ENCODE measurements at places on chromosomes 5 and 9.

- DNase-seq: no peak
Measured at GRCh38 chr5:135310328-135310989, 88.6 kb downstream of the MACROH2A1 start.

DNA sequence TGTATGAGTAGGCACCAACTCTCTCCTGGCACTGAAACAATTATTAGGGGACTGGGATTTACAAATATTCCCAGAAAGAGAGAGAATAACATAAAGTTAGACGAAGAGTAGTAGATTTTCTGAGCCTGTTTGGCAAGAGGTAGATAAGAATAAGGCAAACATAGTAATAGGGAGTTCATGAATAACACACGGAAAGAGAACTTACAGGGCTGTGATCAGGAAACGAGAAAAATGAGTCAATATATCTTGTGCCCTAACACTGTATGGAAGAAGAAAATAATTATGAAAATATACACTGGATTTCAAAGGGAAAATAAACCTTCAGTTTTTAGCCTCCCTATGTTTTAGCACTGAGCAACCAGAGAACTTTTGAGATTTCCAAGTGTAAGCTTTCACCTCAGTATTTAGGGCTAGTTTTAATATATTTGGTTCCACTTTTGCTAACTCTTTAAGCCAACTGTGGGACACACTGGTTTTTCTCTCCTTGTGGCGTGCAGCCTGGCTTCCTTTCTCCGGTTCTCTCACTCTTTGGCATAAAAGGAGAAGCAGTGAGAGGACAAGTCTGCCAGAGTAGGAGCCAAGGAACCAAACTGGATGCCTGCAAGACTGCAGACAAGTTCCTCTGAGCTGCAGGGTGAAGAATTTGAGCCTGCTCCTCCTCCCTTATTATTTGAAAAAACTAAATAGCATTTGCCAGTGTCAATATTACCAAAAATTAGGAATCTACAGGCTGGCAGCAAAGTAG, 6.6 kb upstream of the KCNN2 start:
- no peak for DNase-seq

- no peak for DNase-seq
Measured at GRCh38 chr5:103915081-103915480, 352.5 kb upstream of the NUDT12 start.

DNA sequence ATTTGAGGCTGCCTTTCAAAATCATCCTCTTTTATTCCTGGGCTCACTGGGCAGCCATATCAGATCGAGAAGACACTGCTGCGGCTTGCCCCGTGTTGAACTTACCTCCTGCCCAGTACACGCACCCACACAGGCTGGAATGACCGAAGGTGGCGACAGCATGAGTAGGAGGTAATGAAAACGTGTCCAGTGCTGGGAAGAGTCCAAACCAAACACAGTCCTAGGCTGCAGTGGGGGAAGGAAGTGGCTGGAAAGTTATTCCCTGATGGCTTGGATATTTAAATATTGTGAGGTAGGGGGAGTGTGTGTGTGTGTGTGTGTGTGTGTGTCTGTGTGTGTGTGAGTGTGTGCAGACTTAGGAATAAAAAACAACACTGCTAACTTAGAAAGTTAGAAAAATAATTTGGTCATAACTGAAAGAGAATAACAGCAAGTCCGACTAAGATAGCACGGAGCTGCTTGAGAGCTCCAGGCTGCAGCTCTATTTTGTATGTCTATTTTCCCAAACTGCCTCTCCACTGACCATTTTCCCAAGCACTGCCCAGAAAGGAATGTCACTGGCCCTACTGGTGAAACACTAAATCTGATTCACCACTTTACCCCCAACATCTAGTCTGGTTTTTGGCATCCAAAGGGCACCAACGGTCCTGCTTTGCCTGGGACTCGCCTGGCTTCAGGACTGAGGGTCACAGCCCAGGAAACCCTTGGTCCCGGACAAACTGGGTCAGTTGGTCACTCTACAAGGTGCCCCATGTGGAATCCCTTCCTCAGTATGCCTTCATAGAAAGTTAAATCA, 41.2 kb downstream of the ANKH start:
- no peak for DNase-seq

GRCh38 chr9:133528001-133528875, 3.5 kb upstream of the MYMK start:
- no peak for DNase-seq

DNA sequence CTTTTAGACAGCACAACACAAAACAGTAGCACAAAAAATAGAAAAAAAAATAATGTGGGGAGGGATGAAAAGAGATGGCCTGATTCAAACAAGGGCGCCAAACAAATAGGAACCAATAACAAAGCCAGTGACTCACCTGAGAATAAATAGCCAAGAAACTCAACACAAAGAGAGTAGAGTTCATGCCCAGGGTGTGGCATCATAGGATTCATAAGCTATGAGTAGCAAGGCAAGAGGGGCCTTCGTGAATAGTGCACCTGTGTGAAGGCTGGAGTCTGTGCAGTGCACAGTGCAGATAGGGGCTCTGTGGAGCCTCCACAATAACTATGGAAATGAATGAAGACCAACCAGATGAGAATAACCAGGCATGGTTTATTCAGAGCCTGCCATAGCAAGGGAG, 541.7 kb downstream of the SPOCK1 start:
- DNase-seq: no peak

- DNase-seq: no peak
Measured at GRCh38 chr5:133709209-133709725, 96.9 kb upstream of the FSTL4 start.

DNA sequence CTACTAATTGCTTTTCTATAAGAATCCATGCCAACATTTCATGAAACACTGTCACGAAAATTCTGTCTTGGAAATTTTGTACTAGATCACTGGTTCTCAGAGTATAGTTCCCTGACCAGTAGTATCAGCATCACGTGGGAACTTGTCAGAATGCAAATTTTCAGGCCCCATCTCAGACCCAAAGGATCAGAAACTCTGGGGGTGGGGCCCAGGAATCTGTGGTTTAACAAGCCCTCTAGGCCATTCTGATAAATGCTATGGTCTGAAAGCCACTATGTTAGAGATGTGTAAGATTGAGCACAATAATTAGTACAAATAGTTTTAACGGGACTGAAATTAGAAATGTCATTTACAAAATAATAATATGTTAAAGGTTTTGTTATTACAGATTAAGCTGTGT, 615.7 kb upstream of the ARRDC3 start:
- DNase-seq: no peak

DNA sequence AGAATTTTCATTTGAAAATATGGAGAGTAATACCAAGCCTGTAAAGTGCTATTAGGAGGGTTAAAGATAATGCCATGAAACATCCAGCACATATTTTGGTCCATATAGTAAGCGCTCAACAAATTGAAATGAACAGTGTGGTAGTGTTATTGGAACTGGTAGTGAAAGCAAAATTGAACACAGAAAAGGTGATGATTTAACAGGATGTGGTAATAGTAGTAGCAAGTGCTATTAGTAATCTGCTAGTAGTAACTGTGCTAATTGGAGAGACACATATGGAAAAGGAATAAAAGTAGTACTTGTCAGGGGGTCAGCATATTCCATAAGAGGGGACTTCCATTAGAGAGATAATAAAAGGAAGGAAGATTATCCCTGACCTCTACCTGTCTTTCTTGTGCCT, 187.3 kb downstream of the HTR1A start:
- no peak for DNase-seq

GRCh38 chr5:146185161-146185560, 2.7 kb upstream of the LARS1 start:
- peak; percentile 61 for DNase-seq

GRCh38 chr5:59449905-59450644, 443.5 kb downstream of the PDE4D start:
- no peak for DNase-seq

GRCh38 chr5:136457390-136458013, 92.2 kb upstream of the TRPC7 start:
- DNase-seq: no peak

DNA sequence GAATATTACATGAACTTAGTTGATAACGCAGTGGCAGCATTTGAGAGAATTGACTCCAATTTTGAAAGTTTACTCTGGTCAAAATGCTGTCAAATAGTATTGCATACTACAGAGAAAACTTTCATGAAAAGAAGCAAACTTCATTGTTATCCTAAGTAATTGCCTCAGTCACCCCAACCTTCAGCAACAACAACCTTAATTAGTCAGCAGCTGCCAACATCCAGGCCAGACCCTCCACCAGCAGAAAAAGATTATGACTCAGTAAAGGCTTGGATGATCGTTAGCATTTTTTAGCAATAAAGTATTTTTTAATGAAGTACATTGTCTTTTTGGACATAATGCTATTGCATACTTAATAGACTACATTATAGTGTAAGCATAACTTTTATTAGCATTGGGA, 40.8 kb upstream of the SPDL1 start:
- no peak for DNase-seq

DNA sequence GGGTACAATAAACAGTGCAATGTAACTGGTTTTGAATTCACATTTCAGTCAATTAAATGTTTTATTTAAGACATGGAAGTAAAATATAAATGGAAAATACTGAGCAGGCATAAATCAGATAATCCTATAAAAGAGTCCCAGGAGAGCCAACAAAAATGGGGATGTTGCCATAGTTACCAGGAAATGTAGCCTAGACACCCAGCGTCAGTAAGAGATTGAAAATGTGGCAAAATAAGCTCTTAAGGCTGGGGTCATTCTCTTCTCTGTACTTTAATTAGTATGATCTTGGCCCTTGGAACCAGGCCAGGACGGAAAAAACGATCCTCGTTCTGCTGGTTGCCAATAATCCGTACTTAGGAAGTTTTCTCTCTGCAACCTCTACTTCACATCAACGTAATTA, 18.9 kb upstream of the RASEF start:
- no peak for DNase-seq

GRCh38 chr9:71937070-71937625, 25.7 kb downstream of the C9orf85 start:
- no peak for DNase-seq

DNA sequence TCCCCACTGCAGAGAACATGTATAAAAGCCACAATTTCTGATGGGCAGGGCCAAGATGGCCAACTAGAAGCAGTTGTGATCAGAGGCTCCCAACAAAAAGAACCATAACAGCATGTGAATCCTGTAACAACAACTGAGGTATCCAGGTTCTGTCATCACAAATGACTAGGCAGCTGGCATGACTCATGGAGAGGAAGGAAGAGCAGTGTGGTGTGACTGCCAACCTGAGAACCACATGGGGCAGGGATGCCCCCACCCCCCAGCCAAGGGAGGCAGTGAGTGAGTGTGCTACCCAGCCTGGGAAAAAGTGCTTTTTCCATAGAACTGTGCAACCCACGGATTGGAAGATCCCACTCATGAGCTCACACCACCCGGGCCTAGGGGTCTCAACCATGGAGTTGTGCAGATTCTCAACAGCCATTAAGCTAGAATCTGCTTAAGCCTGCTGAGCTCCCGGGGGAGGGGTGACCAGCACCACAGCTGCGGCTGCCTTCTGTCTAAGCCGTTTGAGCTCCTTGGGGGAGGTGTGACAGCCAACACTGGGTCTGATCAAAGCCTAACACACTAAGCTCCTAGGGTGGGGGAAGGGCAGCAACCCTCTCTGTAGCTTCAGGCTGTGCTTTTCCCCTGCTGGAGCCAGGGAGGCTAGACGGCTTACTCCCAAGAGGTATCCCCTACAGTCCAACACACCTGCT, 80.1 kb upstream of the DMAC1 start:
- no peak for DNase-seq

DNA sequence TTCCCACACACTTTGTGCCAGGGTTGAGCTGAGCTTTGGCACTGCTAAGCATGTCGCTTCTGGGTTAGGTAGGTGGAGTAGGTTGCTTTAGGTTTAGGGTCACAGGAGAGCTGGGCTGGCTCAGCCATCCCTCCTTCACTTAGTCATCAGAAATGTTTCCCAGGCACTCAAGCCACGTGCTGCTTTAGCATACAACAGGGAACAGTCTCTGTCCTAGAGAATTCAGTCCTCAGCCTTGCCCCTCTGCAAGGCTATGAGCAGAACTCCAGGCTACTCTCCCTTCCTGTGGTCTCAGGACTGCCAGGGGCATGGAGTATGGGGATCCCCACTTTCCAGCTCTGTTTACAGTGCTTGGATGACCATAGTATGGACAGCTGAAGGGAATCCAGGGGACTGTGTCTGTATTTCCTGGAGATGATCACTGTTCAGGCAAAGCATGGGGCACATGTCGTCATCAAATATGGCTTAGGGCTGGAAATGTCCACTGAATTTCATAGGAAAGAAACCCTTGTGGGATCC, 7.5 kb upstream of the ANKRD33B start:
- DNase-seq: no peak

DNA sequence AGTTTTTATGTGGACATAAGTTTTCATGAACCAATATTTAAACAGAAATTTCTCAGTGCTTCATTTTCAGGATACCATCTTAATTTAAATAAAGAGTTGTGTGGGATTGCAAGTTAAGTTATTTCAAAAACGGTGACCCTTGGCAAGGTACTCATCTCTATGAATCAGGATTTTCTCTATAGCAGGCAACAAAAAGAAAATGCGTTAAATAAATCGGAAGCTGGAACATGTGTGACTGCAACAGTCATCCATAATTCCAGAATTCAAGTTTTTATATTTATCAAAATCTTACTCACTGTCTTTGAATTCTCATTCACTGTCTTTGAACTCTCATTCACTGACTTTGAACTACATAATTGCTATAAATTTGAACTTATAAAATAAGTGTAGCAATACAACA, 5.8 kb upstream of the RECK start:
- DNase-seq: no peak

DNA sequence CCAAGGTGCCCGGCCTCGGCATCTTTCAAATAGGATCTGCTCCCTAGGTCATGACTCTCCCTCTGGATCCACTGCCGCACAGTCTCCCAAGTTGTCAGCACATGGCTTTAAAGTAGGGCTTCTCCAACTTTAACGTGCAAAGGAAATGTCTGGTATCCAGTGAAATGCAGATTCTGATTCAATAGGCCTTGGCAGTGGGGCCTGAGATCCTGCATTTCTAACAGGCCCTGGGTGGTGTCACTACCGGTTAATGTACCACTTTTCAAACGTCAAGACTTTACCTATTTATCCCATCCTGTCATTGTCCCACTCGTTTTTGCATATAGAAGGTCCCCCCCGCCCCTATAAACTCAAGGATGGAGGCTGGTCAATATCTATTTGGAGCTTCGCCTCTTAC, 137.6 kb upstream of the ZNF618 start:
- no peak for DNase-seq

Measured in bone marrow (tissue), 2 donors.